ENCODE measurements at places on chromosomes 2 and 18.

DNA sequence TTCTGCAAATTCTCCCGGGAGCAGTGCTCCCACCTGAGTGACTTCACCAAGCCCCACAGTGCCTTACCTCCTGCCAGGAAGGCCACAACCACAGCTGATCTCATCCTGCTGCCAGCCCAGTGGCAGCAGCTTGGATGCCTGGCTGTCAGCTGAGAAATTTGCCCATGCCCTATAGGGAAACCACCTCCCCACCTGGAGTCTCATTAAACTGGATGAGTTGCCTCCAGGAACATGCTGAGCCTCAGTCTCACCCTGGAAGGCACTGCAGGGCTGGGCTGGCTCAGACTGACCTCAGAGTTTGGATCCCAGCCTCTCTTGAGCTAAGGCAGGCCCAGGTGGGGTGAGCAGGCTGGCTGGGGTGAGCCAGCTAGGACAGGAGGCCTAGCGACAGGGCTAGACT lies 23.3 kb downstream of the REEP1 start:
- no peak for DNase-seq

DNA sequence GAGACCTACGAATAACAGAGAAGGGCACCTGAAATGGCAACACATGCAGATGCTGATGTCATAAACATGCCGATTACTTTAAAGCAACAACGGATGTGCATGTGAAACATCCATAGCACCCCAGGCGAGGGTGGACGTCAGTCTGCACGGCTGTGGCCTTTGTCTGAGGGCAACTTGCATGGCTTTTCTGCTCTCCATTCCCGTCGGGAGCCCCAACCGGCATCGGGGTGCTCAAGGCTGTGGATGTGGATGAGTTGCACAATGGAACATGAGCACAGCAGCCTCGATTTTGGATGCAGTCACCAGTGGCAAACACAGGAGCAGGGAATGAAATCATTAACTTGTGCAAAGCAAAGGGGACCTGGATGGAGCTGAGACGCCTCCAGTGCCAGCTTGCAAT lies 298.2 kb upstream of the SALL3 start:
- no peak for DNase-seq

GRCh38 chr2:46724107-46724506 lies 191.5 kb downstream of the MCFD2 start:
- no peak for DNase-seq

GRCh38 chr18:29172756-29173067 lies 995.8 kb upstream of the CDH2 start:
- DNase-seq = no peak

DNA sequence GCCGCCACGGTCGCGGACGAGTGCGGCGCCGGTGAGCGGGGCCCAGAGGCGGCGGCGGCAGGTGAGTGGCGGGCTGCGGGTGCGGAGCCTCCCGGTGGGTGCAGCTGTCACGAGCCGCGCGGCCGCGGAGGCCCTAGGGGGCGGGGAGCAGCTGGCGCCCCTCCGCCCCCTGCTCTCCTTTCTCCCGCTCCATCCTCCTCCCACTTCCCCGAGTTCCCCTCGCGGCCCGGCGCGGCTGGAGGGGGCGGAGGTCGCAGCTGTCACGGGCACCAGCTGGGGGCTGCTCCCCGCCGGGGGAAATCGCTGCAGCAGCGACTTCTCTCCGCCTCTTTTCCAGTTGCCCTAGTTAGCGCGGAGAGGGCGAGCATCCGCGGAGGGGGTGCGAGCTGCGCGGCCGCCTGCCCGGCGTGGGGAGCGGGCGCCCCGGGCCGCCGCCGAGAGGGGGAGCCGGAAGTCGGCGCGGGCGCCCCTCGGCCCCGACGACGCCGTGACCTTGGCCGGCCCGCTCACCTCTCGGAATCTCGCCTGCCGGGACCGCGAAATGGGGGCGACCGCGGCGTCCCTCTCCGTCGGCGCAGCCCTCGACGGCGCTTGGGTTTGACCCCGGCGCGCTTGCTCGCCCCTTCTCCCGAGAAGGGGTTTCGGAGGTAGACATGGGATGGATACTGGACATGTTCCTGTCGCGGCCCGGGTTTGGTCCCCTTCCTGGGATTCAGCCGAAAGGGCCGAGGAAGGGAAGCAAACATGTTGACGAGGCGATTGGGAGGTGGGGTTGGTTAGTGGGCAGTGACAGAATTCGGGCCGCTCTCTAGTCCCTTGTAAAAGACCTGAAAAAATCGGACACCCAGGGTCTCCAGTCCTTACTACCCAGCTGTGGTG lies 727 bp downstream of the NCOA1 start:
- DNase-seq = peak; percentile 72

GRCh38 chr2:38740851-38741731 lies 10.1 kb downstream of the SRSF7 start:
- DNase-seq = no peak

DNA sequence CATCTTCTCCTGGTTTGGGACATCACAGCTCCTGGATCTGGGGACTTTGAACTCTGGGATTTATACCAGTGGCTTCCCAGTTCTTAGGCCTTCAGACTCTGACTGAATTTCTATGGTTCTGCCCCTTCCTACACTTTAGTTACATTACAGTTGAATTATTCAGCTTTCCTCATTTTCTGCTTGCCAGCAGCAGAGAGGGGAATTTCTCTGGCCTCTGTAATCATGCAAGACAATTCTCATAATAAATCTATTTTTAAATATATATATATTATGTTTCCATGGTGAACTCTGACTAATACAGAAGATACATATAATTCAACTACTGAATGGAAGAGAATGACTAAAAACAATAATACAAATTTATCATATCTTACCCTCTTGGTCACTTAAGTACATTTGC lies 1478.6 kb upstream of the ACVR2A start:
- DNase-seq = no peak

DNA sequence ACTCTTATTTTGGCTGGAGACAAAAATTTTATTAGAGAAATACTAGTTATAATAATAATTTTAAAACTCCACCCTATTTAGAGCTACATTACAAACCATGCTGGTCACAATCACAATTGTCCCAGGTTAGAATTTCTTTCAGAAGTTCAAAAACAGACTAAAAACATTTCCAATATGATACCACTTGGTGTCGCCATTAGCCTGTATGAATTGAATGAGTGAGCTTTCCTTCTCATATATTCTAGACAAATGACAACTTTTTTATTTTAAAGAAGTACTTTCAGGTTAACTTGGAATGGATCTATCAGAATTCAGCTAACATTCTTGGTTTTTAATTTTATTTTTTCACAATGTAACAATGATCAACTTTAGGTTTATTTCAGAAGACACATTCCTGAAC lies 48.0 kb downstream of the SERPINB8 start:
- DNase-seq = no peak

- no peak for DNase-seq
These were observed 1.9 kb downstream of the GLI2 start for GRCh38 chr2:120737340-120738101.

DNA sequence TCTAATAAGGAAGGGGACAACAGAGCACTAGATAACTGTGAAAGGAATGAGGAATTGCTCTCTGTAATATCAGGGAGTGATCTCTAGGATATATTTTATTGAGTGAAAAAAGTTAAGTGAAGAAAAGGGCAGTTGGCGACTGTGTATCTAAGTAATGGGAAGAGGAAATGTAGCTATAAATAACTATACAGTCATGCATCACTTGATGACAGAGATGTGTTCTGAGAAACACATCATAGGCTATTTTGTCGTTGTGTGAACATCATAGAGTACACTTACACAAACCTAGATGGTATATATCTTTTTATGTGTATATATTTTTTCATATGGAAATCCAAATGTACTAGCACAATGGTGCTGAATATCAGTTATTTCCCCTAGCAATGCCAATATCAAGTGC lies 329.3 kb downstream of the TXNL1 start:
- DNase-seq = no peak

DNA sequence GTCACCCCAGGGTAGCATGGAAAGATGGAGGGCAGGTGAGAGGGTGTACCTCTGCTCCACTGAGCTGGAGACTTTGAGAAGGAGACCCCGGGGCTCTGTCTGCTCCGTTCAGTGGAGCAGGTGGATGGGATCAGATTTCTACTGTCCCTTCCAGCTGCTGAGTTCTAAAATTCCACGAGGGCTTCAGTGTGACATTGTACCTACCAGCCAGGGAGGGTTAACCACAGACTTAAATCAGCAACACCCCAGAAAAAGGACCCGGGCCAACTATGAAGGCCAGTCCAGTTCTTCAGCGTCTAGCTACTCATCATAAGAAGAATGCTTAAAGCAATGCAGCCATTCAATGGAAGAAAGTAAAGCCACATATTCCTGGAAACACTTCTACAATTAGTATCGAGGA lies 23.8 kb downstream of the STAT1 start:
- no peak for DNase-seq

GRCh38 chr18:3115447-3116030 lies 102.6 kb upstream of the LPIN2 start:
- no peak for DNase-seq

DNA sequence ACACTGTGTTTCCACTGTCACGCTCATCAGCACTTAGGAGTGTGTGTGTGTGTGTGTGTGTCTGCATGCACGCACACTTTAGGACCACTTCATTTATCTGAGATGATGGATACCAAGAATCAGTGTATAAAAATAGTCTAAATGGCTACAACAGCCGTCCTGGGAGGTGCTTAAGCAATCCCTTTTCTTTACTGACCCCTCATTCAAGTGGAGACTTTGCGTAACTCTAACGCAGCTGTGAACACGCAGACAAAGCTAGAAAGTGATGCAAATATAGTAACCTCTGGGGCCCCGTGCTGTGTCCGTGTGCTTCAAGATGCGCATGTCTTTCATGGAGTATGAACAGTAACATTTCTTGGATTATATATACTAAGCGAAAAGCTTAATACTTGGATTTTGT lies 40.4 kb upstream of the RBM44 start:
- DNase-seq = no peak

DNA sequence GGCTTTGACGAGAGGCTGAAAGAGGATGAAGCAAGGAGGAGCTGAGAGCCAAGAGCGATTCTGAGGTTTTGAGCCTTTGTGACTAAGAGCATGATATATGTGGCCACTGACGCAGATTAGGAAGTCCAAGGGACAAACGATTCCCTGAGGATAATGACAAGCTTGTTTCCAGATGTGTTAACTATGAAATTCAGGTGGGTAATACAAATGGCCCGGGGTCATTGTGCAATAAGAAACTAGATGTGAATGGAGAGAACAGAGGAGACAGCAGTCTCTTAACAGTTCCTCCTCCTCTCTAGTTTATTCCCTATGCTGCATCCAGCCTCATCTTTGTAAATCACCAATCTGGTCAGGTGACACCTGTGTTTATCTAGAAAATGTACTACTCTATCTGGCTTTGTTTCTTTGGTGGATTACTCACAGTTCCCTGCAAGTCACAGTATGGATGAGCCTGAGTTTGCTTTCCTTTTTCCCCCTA lies 84.2 kb downstream of the SOCS6 start:
- DNase-seq = no peak

DNA sequence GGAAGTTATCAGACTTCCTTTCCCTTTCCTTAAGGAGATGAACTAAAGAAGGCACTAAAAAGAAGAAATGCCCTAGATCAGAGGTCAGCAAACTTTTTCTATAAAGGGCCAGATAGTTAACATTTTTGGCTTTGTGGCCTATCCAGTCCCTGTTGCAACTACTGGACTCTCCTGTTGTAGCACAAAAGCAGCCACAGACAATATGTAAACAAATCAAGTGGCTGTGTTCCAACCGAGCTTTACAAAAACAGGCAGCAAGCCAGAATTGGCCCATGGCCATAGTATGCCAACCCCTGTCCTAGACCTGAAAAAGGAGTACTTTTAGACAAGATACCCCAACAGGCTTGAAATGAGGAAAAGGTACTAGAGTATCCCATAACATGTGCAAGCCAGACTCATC lies 10.9 kb downstream of the NHEJ1 start:
- DNase-seq = no peak

GRCh38 chr2:109066501-109066900 lies 62.5 kb upstream of the SH3RF3 start:
- no peak for DNase-seq

DNA sequence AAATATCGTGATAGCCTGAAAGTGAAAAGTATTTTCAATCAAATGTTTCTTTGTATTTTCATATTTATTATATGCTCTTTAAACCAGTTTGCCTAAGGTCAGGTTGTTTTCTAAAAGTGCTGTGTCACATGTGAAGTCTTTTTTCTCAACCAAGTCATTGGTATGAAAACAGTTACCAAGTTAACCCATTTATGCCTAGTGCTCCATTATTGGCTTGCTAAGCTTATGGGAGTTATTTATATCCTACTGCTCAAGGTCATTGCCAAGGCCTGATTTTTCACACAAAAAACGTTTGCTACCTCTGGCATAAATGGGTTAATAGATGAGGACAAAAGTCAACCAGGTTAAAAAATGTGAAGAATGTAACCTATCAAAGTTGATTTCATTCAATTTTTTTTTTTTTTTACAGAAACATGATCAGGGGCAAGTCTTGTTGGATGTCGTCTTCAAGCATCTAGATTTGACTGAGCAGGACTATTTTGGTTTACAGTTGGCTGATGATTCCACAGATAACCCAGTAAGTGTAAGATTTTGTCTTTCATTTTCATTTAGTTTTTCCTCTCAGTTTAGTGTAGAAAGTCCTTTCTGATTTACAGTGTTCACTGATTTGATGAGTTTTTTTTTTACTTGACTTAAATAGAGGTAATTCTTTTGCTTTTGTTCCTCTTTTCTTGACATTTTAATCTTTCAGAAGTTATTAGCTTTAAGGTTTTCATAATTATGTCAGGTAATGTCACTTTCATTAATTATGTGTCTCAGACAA lies 102.6 kb downstream of the PTPN4 start:
- no peak for DNase-seq

GRCh38 chr18:55185391-55185790 lies 226.1 kb upstream of the CCDC68 start:
- DNase-seq = no peak

DNA sequence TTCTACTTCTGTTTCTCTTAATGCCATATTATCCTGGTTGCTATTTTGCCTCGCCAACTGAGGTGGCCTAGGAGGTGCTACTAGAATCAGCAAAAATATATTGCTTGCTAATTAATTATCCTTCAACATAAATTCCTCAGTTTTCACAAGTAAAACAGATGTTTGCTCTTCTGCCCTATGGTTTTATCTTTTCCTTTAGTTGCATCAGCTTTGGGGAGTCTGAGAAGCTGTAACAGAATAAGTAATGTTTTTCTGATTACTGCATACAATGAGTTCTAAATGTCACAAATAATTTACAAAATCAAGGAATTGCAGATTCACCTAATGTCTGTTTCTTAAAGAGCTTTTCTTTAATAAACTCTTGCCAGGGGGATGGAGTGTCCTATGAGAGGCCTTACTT lies 36.7 kb downstream of the GULP1 start:
- no peak for DNase-seq

Data from Right ventricle myocardium superior (tissue), 1 donor.